Foreskin keratinocyte (primary cell): ENCODE measurements at places on chromosomes 5 and 9.
A peak's percentile ranks its signal among the peaks of the same experiment; 100 is the strongest.

GRCh38 chr5:91077623-91078022 lies 305.5 kb downstream of the ARRDC3 start:
- peak; percentile 86 for DNase-seq

DNA sequence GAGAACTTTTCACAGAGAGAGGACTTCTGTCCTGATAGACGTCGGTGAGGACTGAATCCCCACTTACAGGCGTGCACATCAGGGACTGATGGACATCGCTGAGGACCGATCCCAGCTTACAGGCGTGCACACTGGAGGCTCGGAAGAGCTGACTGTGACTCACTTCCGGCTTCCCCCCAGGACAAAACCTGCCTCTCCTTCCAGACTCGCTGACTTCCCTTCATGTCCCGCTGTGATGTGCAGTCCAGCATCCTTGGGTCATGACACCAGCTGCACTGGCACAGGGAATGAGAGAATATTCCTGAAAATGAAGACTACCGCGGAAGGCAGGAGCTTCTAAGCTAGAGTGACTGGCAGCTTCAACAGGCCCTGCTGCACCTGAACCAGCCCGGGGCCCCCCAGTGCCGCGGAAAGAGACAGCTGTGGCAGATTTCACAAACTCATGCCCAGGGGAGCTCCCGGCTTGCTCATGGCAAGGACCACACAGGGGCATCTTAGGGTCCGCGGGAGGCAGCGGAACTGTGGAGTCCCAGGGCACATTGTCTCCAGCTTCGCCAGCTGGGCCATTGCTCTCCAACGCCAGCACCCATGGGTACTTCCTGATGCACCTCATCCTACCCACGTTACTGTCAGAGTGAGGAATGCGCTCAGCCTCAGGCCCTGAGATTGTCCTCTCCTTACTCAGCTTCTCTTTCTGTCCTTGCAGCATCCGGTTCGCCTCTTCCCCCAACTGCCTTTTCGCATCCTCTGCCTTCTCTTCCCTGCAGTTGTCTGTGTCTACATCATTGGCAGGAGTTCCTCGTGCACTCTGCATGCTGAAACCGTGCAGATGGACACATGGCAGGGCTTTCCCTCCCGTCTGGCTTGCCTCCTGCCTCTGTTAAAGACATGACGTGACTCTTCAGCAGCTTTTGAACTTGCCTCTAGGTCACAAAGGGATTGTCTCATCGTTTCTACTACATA lies 29.5 kb downstream of the SURF6 start:
- DNase-seq, result no peak

- peak; percentile 4 for DNase-seq
These were observed 831.1 kb downstream of the NR2F1-AS1 start for GRCh38 chr5:92749943-92750342.

- no peak for DNase-seq
These were observed 30.7 kb downstream of the AP3S1 start for GRCh38 chr5:115872447-115872846.

GRCh38 chr5:35919191-35919590 lies 19.2 kb downstream of the CAPSL start:
- DNase-seq, result peak; percentile 57

GRCh38 chr5:6979061-6979460 lies 265.8 kb downstream of the TENT4A start:
- no peak for DNase-seq

DNA sequence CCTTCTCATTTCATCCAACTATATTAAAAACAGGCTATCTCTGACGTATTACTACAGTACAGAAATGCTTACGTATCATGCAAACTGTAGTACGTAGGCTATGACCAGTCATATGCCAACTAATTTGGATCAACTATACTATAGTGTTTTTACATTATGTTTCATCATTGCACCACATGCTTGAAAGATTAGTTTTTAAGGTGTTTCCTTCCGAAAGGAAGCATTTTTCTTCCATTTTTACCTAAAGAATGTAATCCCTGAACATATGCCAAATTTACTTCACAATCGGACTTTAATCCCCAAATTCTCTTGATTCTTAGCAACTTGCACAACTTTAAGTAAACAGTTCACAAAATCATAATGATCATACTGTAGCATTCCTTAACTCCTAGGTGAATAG lies 153.9 kb downstream of the BNC2 start:
- DNase-seq, result no peak

GRCh38 chr5:102787134-102787533 lies 32.0 kb downstream of the PAM start:
- no peak for DNase-seq

- DNase-seq, result no peak
These were observed 18.9 kb upstream of the GHR start for GRCh38 chr5:42404366-42404765.

DNA sequence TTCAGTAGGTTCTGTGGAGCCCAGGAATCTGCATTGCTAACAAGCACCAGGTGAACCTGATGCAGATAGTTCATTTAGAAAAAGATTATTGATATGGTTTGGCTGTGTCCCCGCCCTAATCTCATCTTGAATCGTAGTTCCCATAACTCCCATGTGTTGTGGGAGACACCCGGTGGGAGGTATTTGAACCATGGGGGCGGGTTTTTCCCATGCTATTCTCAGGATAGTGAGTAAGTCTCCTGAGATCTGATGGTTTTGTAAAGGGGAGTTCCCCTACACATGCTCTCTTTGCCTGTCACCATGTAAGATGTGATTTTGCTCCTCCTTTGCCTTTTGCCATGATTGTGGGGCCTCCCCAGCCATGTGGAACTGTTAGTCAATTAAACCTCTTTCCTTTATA lies 212.0 kb downstream of the RAB3C start:
- no peak for DNase-seq

DNA sequence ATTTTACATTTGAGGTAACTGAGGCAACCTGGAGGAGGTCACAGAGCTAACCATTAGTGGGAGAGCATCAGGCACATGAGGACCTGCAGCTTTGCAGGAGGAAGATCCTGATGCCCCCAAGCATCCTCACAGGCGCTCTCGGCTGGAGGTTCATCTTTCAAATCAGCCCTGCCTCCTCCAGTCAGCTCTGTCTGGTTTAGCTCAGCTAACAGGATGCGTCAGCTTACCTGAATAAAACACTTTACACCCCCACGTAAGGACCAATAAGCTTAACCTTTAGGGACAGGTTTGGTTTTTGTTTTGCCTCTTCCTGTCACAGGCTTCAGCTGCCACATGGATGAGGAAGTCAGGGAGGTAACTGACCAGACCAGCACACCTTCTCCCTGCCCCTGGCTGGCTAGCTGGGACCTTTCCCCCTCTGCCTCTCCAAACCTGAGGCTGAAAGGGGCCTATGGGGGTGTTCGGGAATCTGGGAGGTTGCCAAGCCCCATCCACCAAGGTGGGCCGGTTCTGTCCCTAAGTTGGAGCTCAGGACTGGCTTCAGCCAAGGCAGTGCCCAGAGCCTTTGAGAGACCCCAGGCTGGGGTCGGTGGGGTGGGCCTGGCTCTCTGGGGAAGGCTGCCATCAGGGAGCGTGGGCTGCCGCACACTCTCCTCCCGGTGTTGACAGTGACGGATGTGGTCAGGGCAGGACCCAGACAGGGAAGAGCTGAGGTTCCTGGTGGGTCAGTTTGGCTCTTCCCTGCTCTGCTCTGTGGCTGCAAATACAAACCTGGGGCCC lies 20.0 kb upstream of the FCN1 start:
- DNase-seq, result no peak
